Pulmonary artery endothelial cell (primary cell): ENCODE measurements at places on chromosomes 12 and 14. TPM values are rescaled to one million over a fixed set of nuclear protein-coding genes. Genes with fewer than 3 reads are reported as not detected.

Gene SIRT4
- total RNA-seq = 1.1 and 1.4 TPM in 2 replicates

Gene CAPZA3
- total RNA-seq = not detected in 2 replicates

Gene KRT2
- not detected in 2 replicates for total RNA-seq

Gene CD163
- not detected in 2 replicates for total RNA-seq

Gene GPD1
- not detected in 2 replicates for total RNA-seq

Gene CMKLR1
- 0.13 TPM in 1 of 2 replicates, not detected in the other for total RNA-seq

Gene KCNMB4
- 3.8 and 8.7 TPM in 2 replicates for total RNA-seq

Gene PARP2
- total RNA-seq = 9.0 and 14.1 TPM in 2 replicates

Gene BIN2
- not detected in 2 replicates for total RNA-seq

Gene TMPRSS12
- not detected in 2 replicates for total RNA-seq

Gene NR4A1
- 1.1 and 1.5 TPM in 2 replicates for total RNA-seq
